ENCODE measurements at places on chromosomes 3 and 15. TPM values are rescaled to one million over a fixed set of nuclear protein-coding genes. Genes with fewer than 3 reads are reported as not detected.

The TP63 gene
- total RNA-seq = 12.3 TPM

The SLC28A1 gene
- not detected for total RNA-seq

The DLL4 gene
- total RNA-seq = 17.9 TPM

The LAMB2 gene
- total RNA-seq = 616 TPM

The GOLGA8G gene
- total RNA-seq = not detected

The CCR3 gene
- 0.88 TPM for total RNA-seq

The TPRG1 gene
- 10.5 TPM for total RNA-seq

The TJP1 gene
- 84.6 TPM for total RNA-seq

The EBLN2 gene
- 18.5 TPM for total RNA-seq

The IFT57 gene
- total RNA-seq = 175 TPM

The PLA2G4E gene
- not detected for total RNA-seq

The EIF1B gene
- 43.4 TPM for total RNA-seq

The LRRC31 gene
- 0.14 TPM for total RNA-seq

The OSBPL10 gene
- 33.0 TPM for total RNA-seq

The C3orf49 gene
- total RNA-seq = not detected
